Kidney (tissue), 22 donors: ENCODE measurements at places on chromosomes 7 and 10. TPM values are rescaled to one million over a fixed set of nuclear protein-coding genes. Genes with fewer than 3 reads are reported as not detected.
A peak's percentile ranks its signal among the peaks of the same experiment; 100 is the strongest.

- no peak for DNase-seq
Measured at GRCh38 chr7:158508802-158509385, 78.7 kb downstream of the PTPRN2 start.

DNA sequence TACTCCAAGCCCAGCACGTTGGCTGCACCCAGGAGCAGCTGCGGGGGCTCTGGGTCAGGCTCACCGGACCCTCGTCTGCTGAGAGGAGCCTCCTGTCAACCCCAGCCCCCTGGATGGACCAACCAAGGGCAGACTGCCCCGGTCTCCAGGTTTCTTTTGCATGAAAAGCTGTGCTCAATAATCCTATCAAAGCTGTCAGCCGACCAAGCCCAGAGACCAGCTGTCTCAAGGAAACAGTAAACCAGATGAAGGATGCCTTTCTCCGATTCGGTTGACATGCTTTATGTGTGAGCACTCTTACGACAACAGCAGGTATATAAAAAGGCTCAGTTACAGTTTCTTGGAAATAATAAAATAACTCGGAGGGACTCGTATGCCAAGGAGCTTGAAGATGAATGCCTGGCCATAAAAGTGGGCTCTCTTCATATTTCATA, 71.6 kb upstream of the BAIAP2L1 start:
- DNase-seq = no peak

SEC61A2 gene
- polyA plus RNA-seq = 3.6 TPM

SGCE gene
- polyA plus RNA-seq = 56.5 TPM

- no peak for DNase-seq
Measured at GRCh38 chr10:128950159-128950915, 516.7 kb upstream of the MGMT start.

SYNPO2L gene
- 0.15 TPM for polyA plus RNA-seq

DNA sequence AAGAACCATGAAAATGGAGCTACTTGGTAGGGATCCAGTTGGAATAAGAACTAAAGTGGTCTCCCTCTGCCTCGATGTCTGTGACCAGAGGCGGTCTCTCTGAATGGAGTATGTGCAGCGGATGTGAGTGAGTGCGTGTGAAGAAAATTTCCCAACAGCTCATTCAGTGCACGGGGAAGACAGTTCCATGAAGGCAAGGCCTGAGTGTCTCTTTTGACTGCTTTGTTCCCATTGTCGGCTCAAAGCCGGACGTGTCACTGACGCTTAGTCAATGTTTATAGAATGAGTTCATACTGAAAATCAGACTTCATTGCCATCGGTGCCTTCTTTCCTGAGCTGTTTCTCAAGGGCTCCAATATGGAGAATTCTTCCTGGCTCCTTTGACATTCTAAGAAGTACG, 55.3 kb upstream of the GRB10 start:
- no peak for DNase-seq

DNA sequence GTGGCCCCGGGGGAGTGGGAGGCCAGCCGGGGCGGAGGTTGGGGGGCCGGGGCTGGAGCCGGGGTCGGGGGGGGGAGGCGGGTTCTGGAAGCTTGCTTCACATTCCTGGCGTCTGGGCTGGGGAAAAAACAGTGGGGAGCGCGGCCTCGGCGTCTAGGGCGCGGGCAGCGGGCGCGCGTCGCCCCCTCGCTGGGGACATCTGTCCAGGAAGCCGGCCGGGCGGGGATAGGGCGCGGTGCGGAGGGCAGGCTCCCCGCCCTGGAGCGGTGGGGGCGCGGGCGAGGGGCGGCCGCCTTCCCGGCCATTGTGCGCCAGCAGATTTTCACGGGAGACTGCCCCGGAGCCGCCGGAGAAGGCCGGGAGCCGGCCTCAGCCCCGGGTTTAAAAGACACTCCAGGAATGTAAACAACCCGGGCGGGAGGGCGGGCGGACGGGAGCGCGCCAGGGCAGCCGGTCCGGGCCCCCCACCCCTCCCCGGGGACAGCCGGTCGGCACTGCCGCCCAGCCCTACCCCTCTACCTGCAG, 1.4 kb downstream of the ZMIZ1 start:
- DNase-seq = peak; percentile 60

DNA sequence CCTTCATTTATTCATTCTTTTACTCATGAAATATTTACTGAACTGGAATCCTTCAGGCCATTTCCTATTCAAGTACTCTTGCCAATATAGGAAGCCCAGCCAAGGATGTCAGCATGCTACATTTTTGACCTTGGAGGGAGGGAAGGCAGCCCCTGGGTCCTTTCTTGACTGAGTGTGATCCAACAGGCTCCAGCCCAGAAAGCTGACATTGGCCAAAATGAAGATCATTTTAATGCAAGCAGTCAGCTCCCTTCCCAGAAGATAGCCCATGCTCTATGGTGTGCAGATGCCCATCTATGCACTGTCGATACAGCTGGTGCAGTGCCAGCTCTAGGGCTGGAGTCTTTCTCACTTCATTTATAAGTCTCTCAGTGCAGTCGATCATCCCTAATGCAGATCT, 646.0 kb downstream of the KCNMA1 start:
- DNase-seq = no peak

MOGAT3 gene
- polyA plus RNA-seq = 0.37 TPM

DNA sequence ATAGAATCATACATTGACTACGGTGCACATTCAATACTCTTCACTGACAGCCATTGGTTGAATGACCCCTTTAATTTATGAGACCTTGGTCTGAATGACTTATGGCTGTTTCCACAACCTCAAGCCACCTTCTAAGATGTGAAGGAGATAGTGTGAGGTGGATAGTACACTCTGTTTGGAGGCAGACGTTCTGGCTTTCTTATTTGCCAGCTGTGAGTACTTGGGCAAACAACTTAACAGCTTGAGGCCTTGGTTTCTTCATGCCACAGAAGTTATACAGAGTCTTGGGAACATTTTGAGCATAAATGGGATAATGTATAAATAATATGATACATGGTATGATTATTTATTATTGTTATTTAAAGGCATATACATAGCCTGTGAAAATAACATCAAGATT, 62.0 kb downstream of the BPGM start:
- DNase-seq = no peak

DNA sequence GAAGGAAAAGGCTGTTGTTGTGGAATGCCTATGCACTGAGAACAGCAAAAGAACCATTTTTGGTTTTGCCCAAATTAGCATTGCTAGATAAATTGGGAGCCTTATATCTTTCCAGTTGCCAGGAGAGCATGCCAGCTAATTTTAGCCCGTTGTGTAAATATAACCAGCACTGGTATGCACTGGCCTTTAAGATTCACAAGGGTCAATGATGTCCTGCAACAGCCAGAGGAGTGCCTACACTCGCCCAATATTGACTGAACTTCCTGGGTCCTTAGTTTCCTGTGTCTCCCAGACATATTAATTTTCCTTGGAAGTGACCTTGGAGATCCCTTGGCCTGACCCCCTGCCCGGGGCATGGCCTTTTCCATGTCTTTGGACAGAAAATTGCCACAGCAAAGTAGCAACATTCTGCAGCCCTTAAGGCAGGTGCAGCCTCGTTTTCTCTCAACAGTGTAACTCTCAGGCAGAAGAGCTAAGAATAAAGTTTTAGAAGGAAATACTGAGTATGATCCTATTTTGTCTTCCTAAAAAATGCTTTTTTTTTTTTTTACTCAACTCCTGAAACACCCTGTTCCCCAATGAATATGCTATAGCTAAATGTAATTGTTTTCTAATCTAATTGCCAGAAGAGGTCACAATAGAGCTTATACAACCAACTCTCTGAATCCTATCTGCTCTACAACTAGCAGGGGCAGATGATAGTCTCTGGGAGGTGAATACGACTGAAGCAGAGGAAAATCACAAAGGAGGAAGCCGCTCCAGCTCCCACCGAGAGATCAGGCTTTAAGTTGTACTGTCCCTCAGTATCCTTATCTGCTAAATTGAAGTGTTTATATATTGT, 131.9 kb upstream of the PCGF5 start:
- DNase-seq = no peak

TMEM130 gene
- 12.9 TPM for polyA plus RNA-seq

DNA sequence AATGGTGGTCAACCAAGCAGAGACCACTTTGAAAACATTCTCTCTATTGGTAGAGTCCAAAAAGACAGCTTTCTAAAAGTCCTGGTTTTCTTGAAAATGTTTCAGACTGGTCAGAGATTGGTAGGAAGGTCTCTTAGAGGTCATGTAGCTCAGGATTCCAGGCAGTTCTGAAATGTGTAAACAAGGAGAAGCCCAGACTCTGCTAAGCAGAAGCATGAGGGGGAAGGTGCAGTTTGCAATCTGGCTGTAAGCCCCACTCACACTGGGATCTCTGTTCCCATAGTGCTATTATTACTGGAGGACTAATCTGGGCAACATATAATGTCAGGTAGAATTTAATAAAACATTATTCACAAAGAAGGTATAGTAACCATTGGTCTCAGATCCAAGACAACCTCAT, 101.1 kb downstream of the MAGI2 start:
- no peak for DNase-seq

GNAT3 gene
- not detected for polyA plus RNA-seq

- peak; percentile 67 for DNase-seq
Measured at GRCh38 chr7:151008511-151009323, 15.6 kb downstream of the ATG9B start.

DNA sequence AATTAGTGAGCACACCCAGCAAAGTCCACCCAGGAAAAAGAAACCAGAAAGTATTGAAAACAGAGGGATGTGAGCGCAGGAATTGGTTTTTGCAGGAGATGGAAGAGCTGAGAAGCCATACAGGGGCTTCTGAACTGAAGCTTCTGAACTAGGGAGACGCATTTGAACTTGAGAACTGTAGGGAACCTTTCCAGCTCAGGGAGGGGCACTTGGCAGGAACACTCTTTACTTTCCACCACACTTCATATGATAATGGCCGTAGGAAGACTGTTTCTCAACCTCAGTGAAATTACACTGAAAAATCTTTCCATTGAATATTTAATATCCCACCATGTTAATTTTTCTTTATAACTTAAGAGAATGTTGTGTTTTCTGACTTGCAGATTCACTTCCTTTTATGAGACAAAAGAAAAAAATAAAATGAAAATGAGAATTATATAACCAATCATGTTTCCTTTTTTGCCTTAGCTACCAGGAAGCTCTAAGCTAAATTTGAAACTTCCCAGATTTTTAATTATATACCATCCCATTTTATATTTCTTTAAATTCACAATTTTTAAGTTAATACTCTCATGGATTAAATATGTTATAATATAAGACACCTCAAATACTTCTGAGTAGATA, 98.3 kb upstream of the TCF7L2 start:
- DNase-seq = no peak

- no peak for DNase-seq
Measured at GRCh38 chr7:18675579-18675978, 180.0 kb downstream of the HDAC9 start.

TAS2R41 gene
- polyA plus RNA-seq = not detected

ASB10 gene
- 0.22 TPM for polyA plus RNA-seq

GRCh38 chr7:4150731-4151130, 531.4 kb upstream of the FOXK1 start:
- DNase-seq = no peak

FOXP2 gene
- polyA plus RNA-seq = 0.69 TPM

DNA sequence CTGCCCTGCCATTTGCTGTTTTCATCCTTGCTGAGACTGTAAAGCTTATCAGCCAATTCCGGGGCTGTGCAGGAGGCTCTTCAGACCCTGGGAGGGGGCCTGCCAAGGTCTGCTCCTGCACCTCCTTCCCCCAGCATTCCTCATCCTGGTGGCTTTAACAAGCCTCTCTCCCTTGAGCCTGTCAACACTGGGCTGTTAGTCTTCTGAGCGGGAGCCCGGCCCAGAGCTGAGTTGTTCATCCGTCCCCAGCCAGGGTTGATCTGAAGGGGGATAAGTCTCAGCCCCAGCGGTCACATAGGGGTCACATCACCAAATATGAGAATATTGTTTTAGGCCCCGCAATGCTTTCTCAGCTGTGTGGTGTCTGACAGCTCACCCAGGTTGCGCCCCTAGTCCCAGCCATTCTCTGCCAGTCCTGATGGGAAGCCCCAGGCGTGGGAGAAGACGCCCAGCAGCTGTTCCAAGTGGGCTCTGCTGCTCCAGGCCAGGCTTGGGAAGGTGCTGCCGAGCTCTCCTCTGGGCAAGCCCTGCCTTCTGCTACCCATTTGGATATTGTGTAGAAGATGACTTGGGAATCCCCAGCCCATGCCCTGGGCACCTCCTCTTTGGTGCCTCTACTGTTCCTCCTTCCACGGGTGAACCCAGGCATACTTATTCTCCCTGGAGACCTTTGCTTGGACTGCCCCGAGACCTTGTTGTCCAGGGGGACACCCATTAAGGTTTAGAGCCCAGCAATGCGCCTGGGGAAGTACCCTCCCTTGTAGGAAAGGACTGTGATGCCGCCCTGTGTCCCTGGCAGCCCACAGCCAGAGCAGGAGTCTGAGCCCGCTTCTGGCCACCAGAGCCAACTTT, 23.5 kb upstream of the TRIM8 start:
- DNase-seq = peak; percentile 55

GRCh38 chr10:86752311-86752710, 4.1 kb upstream of the BMPR1A start:
- peak; percentile 52 for DNase-seq

GPR15LG gene
- polyA plus RNA-seq = not detected

DNA sequence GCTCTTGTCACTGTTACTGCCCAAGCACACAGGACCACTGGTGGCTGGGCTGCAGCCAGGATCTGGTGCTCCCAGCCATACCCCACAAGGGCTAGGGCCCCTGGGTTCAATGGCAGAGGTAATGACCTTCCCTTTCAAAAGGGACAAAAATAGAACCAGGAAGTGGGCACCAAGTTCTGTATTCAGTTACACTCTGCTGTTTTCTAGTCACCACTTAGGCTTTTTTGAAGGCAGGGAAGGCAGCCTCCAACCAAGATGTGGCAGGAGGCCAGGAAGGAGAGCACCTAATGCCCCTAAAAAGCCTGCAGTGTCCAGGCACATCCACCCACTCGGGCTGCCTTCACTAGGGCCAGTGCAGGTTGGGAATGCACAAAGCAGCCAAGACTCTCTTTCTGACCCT, 47.8 kb downstream of the NOD1 start:
- no peak for DNase-seq

DNA sequence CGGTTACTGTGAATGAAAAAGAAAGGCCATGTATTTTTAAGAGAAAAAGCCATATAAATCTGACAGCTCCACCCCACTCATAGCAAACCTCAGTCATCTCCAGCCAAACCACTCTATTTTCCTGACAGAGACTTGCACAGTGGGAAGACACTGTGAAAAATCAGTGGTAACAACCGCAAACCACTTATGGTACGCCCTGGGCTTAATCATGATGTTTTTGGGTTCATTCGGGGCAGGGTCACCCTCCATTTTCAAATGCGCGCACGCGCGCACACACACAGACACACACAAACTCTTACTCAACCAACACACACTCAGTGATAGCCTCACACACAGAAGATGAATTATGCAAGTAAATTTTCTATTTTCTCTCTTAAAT, 82.1 kb upstream of the HPS1 start:
- DNase-seq = no peak

- peak; percentile 60 for DNase-seq
Measured at GRCh38 chr7:159028508-159029401, 115.9 kb downstream of the VIPR2 start.

NUTM2B gene
- polyA plus RNA-seq = 2.0 TPM

FAM180A gene
- 2.2 TPM for polyA plus RNA-seq

DNA sequence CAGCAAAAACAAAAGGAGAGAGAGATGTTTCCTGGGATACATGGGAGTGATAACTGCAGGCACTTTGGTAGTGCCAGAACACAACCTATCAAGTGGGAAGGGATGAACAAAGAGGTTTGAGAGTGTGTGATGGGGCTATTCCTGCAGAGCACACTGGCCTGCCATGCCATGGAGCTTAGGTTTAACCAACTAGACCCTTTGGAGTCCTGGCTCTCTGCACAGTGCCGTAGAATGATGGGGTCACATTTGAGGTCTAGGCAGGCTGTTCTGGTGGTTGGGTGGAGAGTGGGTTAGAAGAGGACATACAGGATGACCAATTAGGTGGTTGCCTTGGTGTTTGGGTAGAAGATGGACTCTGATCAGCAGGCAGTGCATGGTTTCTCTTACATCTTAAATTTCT, 101.9 kb upstream of the HABP2 start:
- no peak for DNase-seq
